Peyer's patch (tissue), 4 donors: ENCODE measurements at places on chromosomes 13 and 19.
A peak's percentile ranks its signal among the peaks of the same experiment; 100 is the strongest.

DNA sequence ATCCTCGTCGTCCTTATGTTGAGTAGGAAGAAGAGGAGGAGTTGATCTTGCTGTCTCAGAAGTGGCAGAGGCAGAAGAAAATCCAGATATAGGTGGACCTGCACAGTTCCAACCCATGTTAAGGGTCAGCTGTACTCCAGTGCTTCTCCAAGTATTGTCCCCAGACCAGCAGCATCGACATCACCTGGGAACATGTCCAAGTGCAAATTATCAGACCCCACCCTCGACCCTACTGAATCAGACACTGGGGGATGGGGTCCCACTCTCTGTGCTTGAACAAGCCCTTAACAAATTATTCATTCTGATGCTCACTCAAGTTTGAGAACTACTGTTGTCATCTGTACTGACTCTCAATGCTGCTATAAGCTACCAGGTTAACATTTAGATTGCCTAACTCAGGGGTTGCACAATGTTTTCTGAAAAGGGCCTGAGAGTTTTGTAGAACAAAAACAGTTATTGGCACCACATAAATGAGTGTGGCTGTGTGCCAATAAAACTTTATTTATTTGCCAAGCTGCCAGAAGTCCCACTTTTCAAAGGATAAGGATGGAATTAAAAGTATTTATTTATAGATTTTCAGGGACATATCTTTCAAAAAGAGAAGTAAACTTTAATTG is 226.7 kb upstream of the IPO5 start:
- H3K4me1 ChIP-seq: no peaks in the 10 kb centered on the region
- DNase-seq: no peak
- no peaks in the 10 kb centered on the region for H3K27me3 ChIP-seq
- H3K27ac ChIP-seq: no peak overlapping the region
- H3K4me3 ChIP-seq: no peak overlapping the region

GRCh38 chr19:3833578-3834348 is 35.1 kb downstream of the ZFR2 start:
- no peak for DNase-seq
- H3K27me3 ChIP-seq: no peaks in the 10 kb centered on the region
- no peaks in the 10 kb centered on the region for H3K36me3 ChIP-seq
- H3K27ac ChIP-seq: no peak overlapping the region

GRCh38 chr19:47020132-47020805 is 632 bp downstream of the NPAS1 start:
- H3K27ac ChIP-seq: no peak overlapping the region
- H3K4me1 ChIP-seq: peaks cover 17% of the 10 kb centered on the region
- H3K4me3 ChIP-seq: peak overlapping the region; percentile 35
- peaks cover 52% of the 10 kb centered on the region for H3K27me3 ChIP-seq

- H3K27ac ChIP-seq: no peak overlapping the region
- no peaks in the 10 kb centered on the region for H3K27me3 ChIP-seq
- no peaks in the 10 kb centered on the region for H3K4me1 ChIP-seq
- H3K36me3 ChIP-seq: no peaks in the 10 kb centered on the region
- no peak for DNase-seq
- no peak overlapping the region for H3K4me3 ChIP-seq
Measured at GRCh38 chr19:3441986-3442329, 38.4 kb downstream of the SMIM24 start.

- H3K4me3 ChIP-seq: no peak overlapping the region
- peaks cover 27% of the 10 kb centered on the region for H3K36me3 ChIP-seq
- no peaks in the 10 kb centered on the region for H3K4me1 ChIP-seq
- no peak for DNase-seq
- H3K27me3 ChIP-seq: no peaks in the 10 kb centered on the region
- H3K27ac ChIP-seq: no peak overlapping the region
Measured at GRCh38 chr19:5792224-5792623, 1.3 kb upstream of the DUS3L start.

- no peaks in the 10 kb centered on the region for H3K27me3 ChIP-seq
- no peaks in the 10 kb centered on the region for H3K4me1 ChIP-seq
- no peak for DNase-seq
- no peak overlapping the region for H3K27ac ChIP-seq
- H3K4me3 ChIP-seq: no peak overlapping the region
Measured at GRCh38 chr13:32381539-32381938, 46.4 kb downstream of the N4BP2L1 start.

DNA sequence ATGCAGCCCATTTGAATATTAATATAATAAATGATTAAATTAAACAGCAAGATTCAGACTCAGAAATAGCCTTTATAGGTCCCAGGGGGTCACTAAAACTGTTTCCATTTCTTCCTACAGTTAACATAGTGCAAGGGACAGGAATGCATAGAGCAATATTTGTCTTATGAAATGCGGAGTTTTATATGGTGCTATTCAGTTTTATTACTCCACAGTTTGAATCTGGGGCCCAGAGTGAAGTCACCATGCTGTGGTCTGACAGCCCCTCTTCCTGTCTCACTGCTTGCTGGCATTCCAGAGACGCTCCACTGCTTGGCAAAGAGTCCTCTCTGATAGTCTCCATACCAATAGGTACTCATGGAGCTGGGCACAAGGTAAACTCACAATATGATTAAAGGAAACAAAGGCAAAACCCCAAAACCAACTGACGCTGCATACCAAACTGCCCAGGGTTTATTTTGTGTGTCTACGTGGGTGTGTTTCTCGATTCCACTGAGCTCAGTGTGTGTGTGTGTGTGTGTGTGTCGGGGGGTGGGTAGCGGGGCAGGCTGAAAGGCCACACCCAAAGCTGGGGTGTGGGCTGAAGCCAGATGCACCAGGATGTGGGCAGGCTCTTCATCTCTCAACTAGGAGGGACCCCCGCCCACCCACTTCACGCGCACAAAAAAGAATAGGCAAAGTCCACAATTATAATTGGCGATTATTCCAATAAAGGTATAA is 277.9 kb downstream of the TSHZ3 start:
- no peaks in the 10 kb centered on the region for H3K36me3 ChIP-seq
- DNase-seq: no peak
- H3K4me3 ChIP-seq: no peak overlapping the region
- H3K27ac ChIP-seq: no peak overlapping the region

DNA sequence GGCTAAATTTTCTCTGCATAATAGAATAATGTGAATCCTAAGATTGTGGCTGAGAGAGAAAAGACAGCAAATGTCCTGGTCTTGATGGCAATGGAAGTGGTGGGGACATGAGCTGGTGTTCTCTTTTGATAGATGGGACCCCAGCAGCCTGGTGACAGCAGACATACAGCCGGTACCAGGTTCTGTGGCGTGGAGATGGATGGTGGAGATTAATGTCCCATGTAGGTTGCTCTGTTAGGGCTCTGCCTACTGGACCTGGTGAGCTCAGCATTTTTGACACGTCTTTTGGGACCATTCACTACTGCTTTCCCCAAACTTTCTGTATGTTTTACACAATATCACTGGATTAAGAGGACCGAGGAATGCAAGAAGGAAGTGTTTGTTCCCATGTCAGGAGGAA is 8.2 kb upstream of the SIGLEC14 start:
- no peak overlapping the region for H3K27ac ChIP-seq
- DNase-seq: no peak
- H3K4me1 ChIP-seq: no peaks in the 10 kb centered on the region
- no peak overlapping the region for H3K4me3 ChIP-seq

DNA sequence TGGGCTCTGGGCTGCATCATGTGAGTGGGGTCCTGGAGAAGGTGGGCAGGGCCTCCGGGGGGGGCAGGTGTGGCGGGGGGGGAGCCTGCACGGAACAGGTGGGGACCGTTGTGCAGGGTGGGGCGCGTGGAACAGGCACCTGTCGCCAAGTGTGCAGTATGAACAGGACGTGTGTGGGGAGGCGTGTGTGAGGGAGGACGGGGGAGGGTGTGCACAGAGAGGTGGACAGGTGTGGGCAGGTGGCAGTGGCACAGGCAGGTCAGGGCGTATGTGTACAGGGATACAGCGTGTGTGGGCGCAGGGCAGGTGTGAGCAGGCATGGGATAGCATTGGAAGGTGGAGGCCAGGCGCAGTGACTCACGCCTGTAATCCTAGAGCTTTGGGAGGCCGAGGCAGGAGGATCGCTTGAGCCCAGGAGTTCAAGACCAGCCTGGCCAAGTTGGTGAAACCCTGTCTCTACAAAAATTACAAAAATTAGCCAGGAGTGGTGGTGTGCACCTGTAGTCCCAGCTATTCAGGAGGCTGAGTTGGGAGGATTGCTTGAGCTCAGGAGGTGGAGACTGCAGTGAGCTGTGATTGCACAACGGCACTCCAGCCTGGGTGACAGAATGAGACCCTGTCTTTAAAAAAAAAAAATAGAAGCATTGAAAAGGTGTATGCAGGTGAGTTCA is 3.2 kb downstream of the PLK5 start:
- peaks cover 28% of the 10 kb centered on the region for H3K27me3 ChIP-seq
- H3K27ac ChIP-seq: no peak overlapping the region
- H3K4me1 ChIP-seq: no peaks in the 10 kb centered on the region
- H3K36me3 ChIP-seq: no peaks in the 10 kb centered on the region
- H3K4me3 ChIP-seq: no peak overlapping the region
- DNase-seq: no peak

- DNase-seq: no peak
- H3K27me3 ChIP-seq: no peaks in the 10 kb centered on the region
- no peak overlapping the region for H3K4me3 ChIP-seq
Measured at GRCh38 chr19:8404391-8405151, 8.5 kb upstream of the MARCHF2 start.

DNA sequence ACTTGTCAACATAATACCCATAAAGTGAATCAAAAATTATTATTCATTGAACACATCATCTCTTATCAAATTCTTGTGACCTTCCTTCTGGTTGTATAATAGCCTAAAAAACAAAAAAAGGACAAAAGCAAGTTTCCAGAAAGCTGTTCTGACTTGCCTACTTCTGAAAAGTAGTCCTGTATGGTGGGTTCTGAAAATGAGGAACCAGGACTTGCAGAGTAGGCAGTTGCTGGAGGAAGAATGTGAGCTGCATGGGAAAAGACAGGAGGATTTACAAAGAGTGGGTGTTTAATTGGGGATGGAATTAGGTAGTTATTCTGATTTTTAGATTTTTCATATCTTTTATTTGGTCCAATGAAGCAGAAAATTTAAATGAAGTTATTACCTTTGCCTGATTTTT is 56.7 kb downstream of the RCBTB2 start:
- H3K4me3 ChIP-seq: no peak overlapping the region
- H3K27me3 ChIP-seq: no peaks in the 10 kb centered on the region

GRCh38 chr13:68588623-68589022 is 1358.5 kb upstream of the PCDH9 start:
- no peaks in the 10 kb centered on the region for H3K4me1 ChIP-seq
- no peaks in the 10 kb centered on the region for H3K36me3 ChIP-seq
- no peaks in the 10 kb centered on the region for H3K27me3 ChIP-seq
- peak; percentile 18 for DNase-seq
- no peak overlapping the region for H3K27ac ChIP-seq
- H3K4me3 ChIP-seq: no peak overlapping the region

DNA sequence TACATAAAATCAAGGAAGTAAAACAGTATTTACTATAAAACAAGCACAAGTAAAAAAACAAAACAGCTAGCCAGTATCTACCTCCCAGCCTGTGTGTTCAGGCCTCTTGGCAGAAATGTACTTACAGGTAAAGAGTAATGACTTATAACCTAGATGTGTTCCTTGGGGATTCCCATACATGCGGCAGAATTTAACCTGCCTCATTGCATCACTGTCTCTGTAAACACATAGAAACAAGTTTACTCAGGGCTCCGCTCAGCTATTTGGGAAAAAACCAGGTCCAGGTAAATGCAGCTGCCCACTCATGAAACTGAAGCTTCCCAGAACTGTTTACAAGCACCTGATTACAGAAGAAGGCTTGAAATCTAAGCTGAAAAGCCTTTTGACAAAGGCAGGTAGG is 50.7 kb upstream of the SERP2 start:
- no peaks in the 10 kb centered on the region for H3K27me3 ChIP-seq
- H3K4me3 ChIP-seq: no peak overlapping the region
- no peaks in the 10 kb centered on the region for H3K4me1 ChIP-seq
- DNase-seq: no peak
- H3K27ac ChIP-seq: no peak overlapping the region

- no peak for DNase-seq
- H3K36me3 ChIP-seq: no peaks in the 10 kb centered on the region
- H3K27ac ChIP-seq: no peak overlapping the region
- H3K27me3 ChIP-seq: peaks cover 13% of the 10 kb centered on the region
- no peak overlapping the region for H3K4me3 ChIP-seq
Measured at GRCh38 chr13:24678151-24678550, 2.1 kb upstream of the ATP12A start.

GRCh38 chr19:52570000-52570861 is at the start of gene ZNF701:
TSS of gene ZNF701 (plus strand) at chr19:52570287. CDS start at chr19:52574148, 3,861 bp downstream.
- peak within 1 kb of the TSS; percentile 80 for H3K4me3 ChIP-seq
- H3K27me3 ChIP-seq: no peaks in the 10 kb centered on the region
- peaks cover 3% of the 10 kb centered on the region for H3K36me3 ChIP-seq
- peak; percentile 97 for DNase-seq
- H3K4me1 ChIP-seq: no peaks in the 10 kb centered on the region
- peak within 1 kb of the TSS; percentile 90 for H3K27ac ChIP-seq

DNA sequence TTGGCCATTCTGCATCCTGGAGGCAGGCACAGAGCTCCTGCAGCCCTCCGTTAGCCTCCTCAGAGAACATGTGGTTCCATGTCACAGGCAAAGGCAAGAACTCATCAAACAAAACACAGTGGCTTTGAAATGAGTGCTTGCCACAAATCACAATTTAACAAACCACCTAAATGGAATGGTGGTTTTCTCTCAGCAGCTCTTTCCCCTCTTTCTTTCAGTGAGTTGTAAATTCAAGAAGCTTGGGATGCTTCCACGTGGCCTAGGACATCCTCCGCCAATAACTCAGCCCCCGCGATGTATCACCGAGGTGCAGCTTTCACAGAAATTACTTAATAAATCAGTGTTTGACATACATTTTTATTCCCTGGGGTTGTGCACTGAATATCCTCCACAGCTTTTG is 65.4 kb upstream of the RFC3 start:
- H3K27ac ChIP-seq: no peak overlapping the region
- no peaks in the 10 kb centered on the region for H3K27me3 ChIP-seq
- no peaks in the 10 kb centered on the region for H3K36me3 ChIP-seq
- DNase-seq: no peak
- no peaks in the 10 kb centered on the region for H3K4me1 ChIP-seq
- no peak overlapping the region for H3K4me3 ChIP-seq

DNA sequence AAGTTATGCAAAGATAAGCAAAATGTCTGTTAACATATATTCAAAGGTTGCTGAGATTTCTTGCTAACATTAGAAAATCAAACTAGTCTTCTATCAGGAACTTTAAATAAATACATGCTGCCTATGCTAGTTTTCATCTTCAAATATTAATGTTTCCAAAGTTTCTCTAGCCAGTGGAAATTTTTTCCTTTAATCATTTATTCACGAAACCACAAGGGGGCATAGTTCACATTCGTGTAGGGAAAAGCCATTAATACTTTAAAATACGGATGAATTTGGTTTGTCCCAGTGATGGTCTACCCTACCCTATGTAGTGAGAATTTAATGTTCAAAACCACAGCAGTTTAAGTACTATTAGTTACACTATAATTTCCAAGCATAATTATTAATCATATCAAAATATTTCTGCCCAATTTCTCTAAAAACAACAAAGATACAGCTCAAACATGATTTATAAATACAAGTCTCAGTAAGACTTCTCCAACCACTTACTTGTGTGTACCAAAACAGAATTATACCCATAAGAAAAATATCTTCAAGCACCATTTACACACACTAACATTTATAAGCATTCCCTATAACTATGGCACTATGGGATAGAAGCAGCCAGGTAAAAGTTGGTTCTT is 16.2 kb downstream of the NUFIP1 start:
- H3K27ac ChIP-seq: no peak overlapping the region
- no peak for DNase-seq
- H3K4me1 ChIP-seq: no peaks in the 10 kb centered on the region
- H3K36me3 ChIP-seq: no peaks in the 10 kb centered on the region
